ENCODE measurements at places on chromosomes 4 and X. TPM values are rescaled to one million over a fixed set of nuclear protein-coding genes. Genes with fewer than 3 reads are reported as not detected.

GRCh38 chrX:133985164-133985966, at the start of gene GPC3:
Gene GPC3, minus strand, starts transcription at chrX:133985594.
- peak; percentile 75 for DNase-seq

DNA sequence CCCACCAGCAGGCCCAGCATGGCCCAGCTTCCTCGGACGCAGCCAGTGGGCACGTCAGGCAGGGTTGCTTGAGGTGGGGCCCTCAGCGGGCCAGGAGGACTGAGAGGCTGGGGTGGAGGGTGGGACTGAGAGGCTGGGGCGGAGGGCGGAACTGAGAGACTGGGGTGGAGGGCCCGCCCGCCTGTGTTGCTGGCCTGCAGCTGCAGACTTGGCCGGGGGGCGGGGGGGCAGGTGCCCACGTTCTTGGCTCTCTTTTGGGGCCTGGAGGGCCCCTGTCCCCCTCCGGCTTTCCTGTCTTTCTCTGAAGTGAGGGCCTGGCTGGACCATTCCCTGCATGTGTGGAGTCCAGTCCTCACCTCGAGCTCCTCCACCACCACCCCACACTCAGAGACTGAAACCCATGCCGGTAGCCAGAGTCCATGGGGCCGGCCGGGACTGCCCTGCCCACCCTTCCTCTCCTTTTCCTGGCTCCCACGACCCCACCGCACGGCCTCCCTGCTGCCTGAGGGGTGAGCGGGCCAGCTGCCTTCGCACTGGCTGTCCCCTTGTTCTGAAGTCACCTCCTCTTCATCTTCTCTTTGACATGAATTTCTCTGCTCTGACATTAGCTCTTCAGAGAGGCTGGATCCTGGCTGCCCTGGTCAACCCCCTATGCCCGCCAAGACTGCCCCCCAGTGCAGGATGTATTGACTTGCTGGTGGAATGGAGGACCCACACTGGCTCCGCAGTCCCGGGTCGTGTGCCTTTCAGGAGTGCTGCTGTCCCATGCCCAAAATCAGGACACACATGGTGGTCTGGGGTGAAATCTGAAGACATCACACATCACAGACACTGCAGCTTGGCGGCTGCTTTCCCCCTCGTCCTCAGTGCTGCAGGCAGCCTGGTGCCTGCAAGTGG, 10.1 kb upstream of the NKX1-1 start:
- DNase-seq: no peak

Gene SPON2
- 4.0 TPM for total RNA-seq

Gene MAGEA8
- not detected for total RNA-seq

Gene MAGEA11
- not detected for total RNA-seq

Gene FRMD7
- not detected for total RNA-seq

Gene ALB
- 79.8 TPM for total RNA-seq

Gene RADX
- 2.2 TPM for total RNA-seq

Data from Caco-2 (cell line).